ENCODE measurements at places on chromosomes 6 and 20. TPM values are rescaled to one million over a fixed set of nuclear protein-coding genes. Genes with fewer than 3 reads are reported as not detected.

- no peaks in the 10 kb centered on the region for H3K27me3 ChIP-seq
- H3K4me3 ChIP-seq: peak overlapping the region; percentile 85
- peaks cover 6% of the 10 kb centered on the region for H3K36me3 ChIP-seq
- no peak for DNase-seq
Measured at GRCh38 chr6:42979523-42980177, 669 bp upstream of the PEX6 start.

- H3K4me1 ChIP-seq: no peaks in the 10 kb centered on the region
- H3K4me3 ChIP-seq: no peak overlapping the region
- no peak overlapping the region for H3K27ac ChIP-seq
- no peaks in the 10 kb centered on the region for H3K36me3 ChIP-seq
- no peaks in the 10 kb centered on the region for H3K27me3 ChIP-seq
- DNase-seq: no peak
Measured at GRCh38 chr6:18340781-18341551, 46.2 kb upstream of the RNF144B start.

DNA sequence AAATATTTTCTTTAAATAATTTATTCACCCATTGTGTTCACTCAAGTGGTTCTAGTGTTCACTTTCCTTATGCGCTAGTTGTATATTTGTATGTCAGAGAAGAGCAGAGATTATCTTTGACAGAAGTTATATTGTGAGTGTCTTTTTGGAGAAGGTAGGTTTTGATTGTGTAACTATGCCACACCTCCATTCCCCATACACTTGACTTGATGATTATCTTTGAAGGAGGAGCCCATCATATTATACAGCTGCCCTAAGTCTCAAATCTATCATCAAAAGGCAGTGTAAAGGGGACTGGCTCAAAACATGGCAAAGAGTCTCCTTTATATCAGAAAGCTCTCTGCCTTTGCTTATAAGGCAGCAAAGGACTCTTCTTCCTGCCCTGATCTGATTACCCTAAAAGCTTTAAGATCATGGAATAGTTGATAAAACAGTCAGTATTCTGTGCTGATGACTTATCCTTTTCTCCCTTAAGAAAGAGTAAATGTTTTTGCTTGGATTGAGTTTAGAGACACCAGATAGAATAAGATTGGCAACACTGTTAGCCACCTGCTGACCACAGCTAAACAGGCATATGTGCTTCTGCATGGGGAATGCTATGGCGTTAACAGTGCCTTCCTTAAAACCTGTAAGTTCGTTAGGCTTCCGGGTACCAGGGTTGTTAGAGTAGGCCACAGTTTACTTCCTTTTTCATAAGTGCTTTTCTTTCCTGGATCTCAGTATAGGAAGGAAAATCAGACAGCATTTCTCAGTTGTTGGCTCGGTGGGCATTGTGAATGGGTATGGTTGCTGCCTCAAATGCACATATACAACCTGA lies 22.6 kb downstream of the TOP1 start:
- H3K27ac ChIP-seq: no peak overlapping the region
- H3K27me3 ChIP-seq: no peaks in the 10 kb centered on the region
- H3K4me3 ChIP-seq: no peak overlapping the region
- H3K4me1 ChIP-seq: peaks cover 51% of the 10 kb centered on the region
- H3K36me3 ChIP-seq: no peaks in the 10 kb centered on the region

DNA sequence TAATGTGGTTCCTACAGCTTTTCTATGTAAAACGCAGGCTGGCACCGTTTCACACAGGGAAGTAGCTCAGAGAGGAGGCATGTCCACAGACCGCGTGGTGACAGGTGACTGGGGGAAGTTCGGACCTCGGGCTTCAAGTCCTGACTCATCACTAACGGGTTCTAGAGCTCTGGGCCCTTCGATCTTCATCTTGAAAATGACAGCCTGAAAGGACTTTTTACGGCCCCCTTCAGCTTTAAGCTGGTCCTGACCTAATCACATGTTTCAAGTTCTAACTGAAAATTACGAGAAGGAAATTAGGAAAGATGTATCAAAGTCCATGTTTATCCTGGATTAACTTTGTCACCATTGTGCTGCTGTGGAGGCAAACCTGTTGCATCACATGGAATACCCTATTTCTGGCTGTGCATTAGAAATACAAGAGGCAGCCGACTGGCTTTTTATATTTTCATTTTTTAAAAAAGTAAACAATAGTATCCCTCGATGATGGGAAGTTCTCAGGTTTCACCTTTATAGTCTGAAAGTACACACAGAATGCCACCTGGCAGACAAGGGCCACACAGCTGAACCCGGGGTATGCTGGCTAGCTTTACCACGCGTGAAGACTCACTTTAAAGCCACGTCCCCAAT lies 2.0 kb downstream of the MAN1A1 start:
- DNase-seq: no peak
- H3K27ac ChIP-seq: no peak overlapping the region
- peak overlapping the region; percentile 96 for H3K4me3 ChIP-seq
- H3K27me3 ChIP-seq: no peaks in the 10 kb centered on the region

GRCh38 chr6:151974061-151974617 lies 166.7 kb downstream of the ESR1 start:
- H3K27ac ChIP-seq: no peak overlapping the region
- DNase-seq: no peak
- no peaks in the 10 kb centered on the region for H3K27me3 ChIP-seq
- no peaks in the 10 kb centered on the region for H3K36me3 ChIP-seq

GRCh38 chr20:56518721-56519398 lies 5.7 kb upstream of the FAM209A start:
- H3K36me3 ChIP-seq: peaks cover 54% of the 10 kb centered on the region
- no peak overlapping the region for H3K4me3 ChIP-seq
- no peak overlapping the region for H3K27ac ChIP-seq
- H3K27me3 ChIP-seq: no peaks in the 10 kb centered on the region
- H3K4me1 ChIP-seq: peaks cover 16% of the 10 kb centered on the region

DNA sequence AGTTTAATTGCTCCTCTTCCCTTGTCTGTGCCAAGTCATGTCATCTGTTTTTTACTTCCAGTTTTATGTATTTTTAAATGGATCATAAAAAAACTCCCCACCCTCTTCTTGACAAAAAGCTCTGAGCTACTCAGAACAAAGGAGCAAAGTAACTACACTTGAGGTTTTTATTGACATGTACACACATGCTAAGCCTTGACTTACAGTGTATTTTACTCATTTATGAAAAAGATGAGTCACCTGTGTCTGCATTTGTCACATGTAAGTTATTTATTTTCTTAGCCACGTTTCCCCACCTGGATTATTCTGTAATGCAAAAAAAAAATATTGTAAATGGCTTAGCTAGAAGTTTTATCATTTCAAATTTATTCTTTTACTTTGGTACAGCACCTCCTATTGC lies 628.8 kb upstream of the SLC35B3 start:
- H3K4me3 ChIP-seq: no peak overlapping the region
- no peaks in the 10 kb centered on the region for H3K4me1 ChIP-seq
- no peak overlapping the region for H3K27ac ChIP-seq
- DNase-seq: no peak

GRCh38 chr20:24745617-24746350 lies 203.3 kb upstream of the CST7 start:
- H3K27me3 ChIP-seq: peaks cover 3% of the 10 kb centered on the region
- no peak for DNase-seq
- H3K27ac ChIP-seq: no peak overlapping the region
- no peak overlapping the region for H3K4me3 ChIP-seq
- H3K36me3 ChIP-seq: no peaks in the 10 kb centered on the region

DNA sequence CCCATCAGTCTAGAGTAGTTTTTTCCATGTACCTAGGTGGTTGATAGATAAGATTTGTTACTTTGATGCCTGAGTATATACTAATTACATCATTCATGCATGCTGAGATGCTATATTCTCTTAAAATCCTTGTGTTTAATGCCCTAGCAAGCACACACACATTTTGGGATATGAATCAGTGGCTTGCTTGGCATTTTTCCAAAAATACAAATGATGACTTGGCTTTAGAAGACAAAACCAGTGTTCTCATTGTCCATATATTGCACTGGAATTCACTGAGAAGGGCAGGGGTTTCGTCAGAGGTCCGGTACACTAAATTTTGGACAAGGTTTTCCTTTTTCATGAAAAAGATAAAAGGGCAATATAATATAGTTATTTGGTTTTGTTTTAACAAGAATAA lies 24.9 kb downstream of the GTPBP2 start:
- H3K27me3 ChIP-seq: no peaks in the 10 kb centered on the region
- H3K27ac ChIP-seq: no peak overlapping the region
- no peak for DNase-seq
- peaks cover 63% of the 10 kb centered on the region for H3K36me3 ChIP-seq

- peaks cover 4% of the 10 kb centered on the region for H3K4me1 ChIP-seq
- H3K36me3 ChIP-seq: no peaks in the 10 kb centered on the region
- no peaks in the 10 kb centered on the region for H3K27me3 ChIP-seq
- no peak for DNase-seq
- no peak overlapping the region for H3K4me3 ChIP-seq
- no peak overlapping the region for H3K27ac ChIP-seq
Measured at GRCh38 chr20:33568868-33569801, 79.2 kb downstream of the CBFA2T2 start.

GRCh38 chr6:138285800-138286199 lies 67.5 kb upstream of the PBOV1 start:
- H3K27ac ChIP-seq: no peak overlapping the region
- H3K4me1 ChIP-seq: no peaks in the 10 kb centered on the region
- no peaks in the 10 kb centered on the region for H3K27me3 ChIP-seq

- H3K4me3 ChIP-seq: no peak overlapping the region
- no peaks in the 10 kb centered on the region for H3K27me3 ChIP-seq
- no peaks in the 10 kb centered on the region for H3K36me3 ChIP-seq
- peaks cover 12% of the 10 kb centered on the region for H3K4me1 ChIP-seq
- no peak overlapping the region for H3K27ac ChIP-seq
Measured at GRCh38 chr6:40794586-40794985, 207.4 kb upstream of the LRFN2 start.

DNA sequence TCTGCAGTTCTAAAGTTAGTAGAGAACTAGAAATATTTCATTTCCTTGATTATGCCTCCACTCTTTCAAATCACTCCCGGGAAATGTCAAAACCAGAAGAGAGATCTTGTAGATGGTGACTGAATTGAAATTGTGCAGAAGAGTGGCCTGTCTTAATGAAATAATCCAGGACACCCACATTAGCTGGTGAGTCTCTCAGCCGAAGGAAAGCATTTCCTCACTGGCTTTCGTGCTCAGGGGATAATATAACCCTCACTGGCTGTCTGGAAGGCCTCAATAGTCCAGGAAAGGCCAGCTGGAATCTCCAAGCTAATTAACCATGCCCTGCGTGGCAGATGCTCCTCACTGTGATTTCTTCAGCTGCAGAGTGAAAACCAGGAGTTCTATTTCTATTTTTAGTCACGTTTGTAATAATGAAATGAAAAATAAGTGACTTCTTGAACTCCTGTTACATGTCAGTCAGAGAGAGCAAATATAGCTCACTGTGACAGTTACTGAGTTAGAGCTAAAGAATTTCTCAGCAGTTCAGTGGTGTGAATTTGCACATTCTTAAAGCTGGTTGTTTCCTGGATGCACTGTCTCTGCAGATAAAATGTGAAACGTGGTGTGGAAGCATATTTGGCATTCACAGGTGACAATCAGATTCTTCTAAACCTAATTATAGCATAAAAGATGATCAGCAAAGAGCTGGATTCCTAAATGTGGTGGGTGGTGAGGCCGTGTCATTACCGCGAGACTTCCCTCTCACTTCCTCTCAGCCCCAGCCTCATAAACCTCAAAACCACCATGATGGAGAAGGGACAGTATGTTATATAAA lies 211.7 kb downstream of the LMBRD1 start:
- no peak overlapping the region for H3K4me3 ChIP-seq
- no peaks in the 10 kb centered on the region for H3K27me3 ChIP-seq
- H3K36me3 ChIP-seq: no peaks in the 10 kb centered on the region
- no peak for DNase-seq
- peaks cover 10% of the 10 kb centered on the region for H3K4me1 ChIP-seq
- H3K27ac ChIP-seq: no peak overlapping the region

- H3K36me3 ChIP-seq: no peaks in the 10 kb centered on the region
- no peaks in the 10 kb centered on the region for H3K27me3 ChIP-seq
- H3K27ac ChIP-seq: no peak overlapping the region
- no peak for DNase-seq
- no peak overlapping the region for H3K4me3 ChIP-seq
Measured at GRCh38 chr20:35607003-35607735, 8.5 kb upstream of the SPAG4 start.

DNA sequence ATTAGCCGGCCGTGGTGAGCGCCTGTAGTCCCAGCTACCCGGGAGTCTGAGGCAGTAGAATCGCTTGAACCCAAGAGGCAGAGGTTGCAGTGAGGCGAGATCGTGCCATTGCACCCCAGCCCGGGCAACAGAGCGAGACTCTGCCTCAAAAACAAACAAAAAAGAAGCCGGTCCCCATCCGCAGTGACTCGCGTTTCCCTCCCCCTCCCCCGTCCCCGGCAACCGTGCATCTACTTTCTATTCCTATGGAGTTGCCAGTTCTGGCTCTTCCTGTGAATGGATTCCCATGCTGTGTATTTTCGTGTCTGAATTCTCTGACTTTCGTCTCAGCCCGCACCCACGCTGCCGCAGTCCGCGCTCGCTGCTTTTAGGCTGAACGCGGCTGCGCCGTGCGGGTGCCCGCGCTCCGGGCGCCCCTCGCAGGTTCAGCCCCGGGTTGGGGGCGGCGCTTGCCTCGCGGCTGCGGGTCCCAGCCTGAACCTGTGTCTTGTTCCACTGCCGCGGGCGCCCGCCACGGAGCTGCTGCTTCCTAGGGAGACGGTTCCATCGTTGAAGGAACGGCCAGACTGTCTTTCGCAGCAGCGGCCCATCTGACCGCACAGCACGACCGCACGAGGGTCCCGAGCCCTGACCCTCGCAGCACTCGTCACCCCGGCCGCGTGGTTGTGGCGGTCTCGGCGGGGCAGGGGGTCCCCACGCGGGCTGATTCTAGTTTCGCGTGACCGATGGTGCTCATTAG lies 1.1 kb upstream of the MRGBP start:
- H3K27ac ChIP-seq: peak overlapping the region; percentile 63
- H3K4me3 ChIP-seq: peak overlapping the region; percentile 78
- peaks cover 56% of the 10 kb centered on the region for H3K4me1 ChIP-seq
- H3K36me3 ChIP-seq: peaks cover 24% of the 10 kb centered on the region
- H3K27me3 ChIP-seq: no peaks in the 10 kb centered on the region
- DNase-seq: peak; percentile 64

DNA sequence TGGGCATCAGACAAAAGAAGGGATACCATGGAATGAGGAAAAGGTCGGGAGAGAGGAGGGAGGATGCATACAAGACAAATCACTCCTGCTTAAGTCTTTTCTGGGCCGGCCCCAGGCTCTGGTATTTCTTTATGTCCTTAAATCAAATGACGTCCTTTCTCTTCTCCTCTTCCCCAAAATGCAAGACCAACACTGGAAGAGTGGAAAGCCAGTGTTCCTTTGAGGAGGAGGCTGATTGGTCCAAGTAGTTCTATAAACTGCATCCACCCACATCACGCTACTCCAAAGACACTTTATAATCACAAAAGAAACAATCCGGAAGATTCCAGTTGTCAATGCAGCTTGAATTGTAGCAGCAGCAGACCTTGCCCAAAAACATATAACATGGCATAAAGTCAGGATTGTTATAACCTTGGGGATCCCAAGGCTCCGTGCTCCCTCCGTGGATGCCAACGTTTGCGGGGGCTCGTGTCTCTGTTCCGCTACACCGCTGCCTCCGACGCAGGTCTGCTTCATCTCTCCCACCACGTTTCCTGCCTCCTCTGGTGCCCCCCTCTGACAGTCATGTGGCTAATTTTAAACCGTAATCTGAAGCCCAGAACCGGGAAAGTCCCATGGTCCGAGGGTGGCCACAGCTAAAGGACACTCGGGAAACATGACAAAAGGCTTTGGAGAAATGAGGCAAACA lies 47.1 kb downstream of the MCUR1 start:
- peak overlapping the region; percentile 24 for H3K4me3 ChIP-seq
- DNase-seq: peak; percentile 13
- H3K36me3 ChIP-seq: no peaks in the 10 kb centered on the region
- H3K27ac ChIP-seq: no peak overlapping the region

The POPDC3 gene
- not detected for total RNA-seq

The PLAGL2 gene
- 16.9 TPM for total RNA-seq

The ATP5F1E gene
- 53.1 TPM for total RNA-seq

The SIRPB1 gene
- total RNA-seq: 8.6 TPM

The LRRN4 gene
- 0.17 TPM for total RNA-seq

The USP49 gene
- 1.3 TPM for total RNA-seq

The RGL2 gene
- total RNA-seq: 39.2 TPM
